DMS79 treated with DMSO at 0.1 percent for 48 hours (cell line): ENCODE measurements at places on chromosomes 13 and 19.
A peak's percentile ranks its signal among the peaks of the same experiment; 100 is the strongest.

DNA sequence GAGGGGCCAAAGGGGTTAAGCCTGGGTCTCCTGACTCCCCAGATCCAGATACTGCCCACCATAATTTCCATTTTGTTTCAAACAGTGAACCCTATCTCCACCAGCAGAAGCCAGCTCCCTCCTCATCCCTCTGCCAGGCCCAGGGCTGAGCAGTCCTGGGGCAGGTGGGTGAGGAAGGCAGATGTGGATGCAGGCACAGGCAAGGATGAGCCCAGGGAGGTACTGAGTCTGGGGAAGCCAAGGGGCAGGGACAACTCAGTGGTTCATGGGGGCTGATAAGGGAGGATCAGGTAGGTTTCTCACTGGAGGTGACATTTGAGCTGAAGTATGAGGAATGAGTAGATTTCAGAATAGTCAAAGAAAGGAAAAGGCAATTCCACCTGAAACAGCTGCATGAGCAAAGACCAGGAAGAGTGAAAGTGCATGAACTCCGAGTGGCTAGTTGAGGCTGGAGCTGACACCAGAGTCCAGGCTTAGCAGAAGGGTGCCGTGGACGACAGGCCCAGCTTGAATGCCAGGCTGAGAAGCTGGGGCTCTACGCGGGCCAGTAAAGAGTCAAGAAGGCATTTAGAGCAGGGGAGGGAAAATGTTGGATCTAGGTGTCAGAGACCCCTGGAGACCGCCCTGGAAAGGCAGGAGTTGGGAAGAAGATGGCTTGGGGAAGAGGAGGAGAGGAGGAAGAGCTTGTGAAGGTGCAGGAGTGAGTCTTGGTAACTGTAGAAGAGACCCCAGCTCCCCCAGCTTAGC, 10.3 kb downstream of the CIC start:
- no peak for DNase-seq

DNA sequence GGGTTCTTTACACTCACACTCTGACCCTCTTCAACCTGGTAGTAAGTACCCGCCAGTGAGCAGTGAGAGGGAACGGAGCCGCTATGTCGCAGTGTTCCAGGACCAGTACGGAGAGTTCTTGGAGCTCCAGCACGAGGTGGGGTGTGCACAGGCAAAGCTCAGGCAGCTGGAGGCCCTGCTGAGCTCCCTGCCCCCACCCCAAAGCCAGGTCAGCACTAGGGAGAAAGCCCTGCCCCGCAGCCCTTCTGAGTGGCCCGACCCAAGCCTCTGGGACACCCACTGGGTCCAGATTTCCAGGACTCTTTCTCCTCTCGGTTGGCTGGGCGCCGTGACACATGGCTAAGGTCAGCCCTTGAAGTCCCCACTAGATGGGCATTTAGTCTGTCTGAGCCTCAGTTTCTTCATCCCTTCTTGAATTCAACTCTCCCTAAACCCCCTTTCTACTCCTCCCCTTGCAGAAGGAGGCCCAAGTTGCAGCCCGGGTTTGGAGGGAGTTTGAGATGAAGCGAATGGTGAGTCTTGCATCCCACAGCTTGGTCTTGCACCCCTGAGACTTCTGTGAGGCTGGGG, 1.9 kb downstream of the OCEL1 start:
- no peak for DNase-seq

GRCh38 chr13:37175996-37176395, 70.5 kb upstream of the CSNK1A1L start:
- no peak for DNase-seq

- DNase-seq = no peak
Measured at GRCh38 chr13:26558074-26558805, 757 bp downstream of the WASF3 start.

- no peak for DNase-seq
Measured at GRCh38 chr13:28357911-28358433, 137.0 kb downstream of the FLT1 start.

DNA sequence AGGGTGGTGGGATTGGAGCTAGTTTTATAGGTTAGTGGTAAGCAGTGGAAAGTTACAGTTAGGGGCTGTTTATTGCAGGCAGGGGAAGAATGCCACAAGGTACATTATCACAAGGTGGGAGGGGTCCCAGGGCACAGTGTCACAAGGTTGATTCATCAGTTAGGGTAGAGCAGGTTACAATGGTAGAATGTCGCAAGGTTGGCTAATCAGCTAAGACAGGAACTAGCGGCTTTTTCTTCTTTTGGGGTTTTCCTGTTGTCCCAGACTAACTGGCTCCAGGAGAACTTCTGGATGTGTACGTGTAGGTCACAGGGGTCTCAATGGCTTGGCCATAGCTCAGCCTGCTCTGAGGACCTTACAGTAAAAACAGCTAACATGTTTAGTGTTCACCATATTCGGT, 1221.1 kb downstream of the SLITRK1 start:
- no peak for DNase-seq

- DNase-seq = no peak
Measured at GRCh38 chr19:46559203-46559602, 41.9 kb upstream of the CALM3 start.

DNA sequence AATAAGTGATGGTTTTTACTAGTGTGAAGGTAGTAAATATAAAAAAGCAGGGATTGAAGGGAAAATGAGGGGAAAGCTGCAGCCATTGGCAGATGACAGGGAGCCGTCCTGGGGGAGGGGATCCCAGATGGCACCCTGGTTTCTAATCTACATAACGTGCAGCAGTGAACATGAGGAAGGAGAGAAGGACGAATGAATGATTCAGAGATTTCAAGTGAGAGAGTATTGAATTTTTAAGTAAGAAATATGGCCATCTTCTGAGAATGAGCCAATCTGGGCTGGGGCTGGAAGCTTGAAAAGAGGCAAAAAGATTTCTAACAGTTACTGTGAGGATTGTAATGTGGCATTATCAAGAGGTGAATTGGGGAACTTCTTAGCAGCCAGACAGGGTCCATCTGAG, 414.2 kb downstream of the MYO16 start:
- DNase-seq = no peak

DNA sequence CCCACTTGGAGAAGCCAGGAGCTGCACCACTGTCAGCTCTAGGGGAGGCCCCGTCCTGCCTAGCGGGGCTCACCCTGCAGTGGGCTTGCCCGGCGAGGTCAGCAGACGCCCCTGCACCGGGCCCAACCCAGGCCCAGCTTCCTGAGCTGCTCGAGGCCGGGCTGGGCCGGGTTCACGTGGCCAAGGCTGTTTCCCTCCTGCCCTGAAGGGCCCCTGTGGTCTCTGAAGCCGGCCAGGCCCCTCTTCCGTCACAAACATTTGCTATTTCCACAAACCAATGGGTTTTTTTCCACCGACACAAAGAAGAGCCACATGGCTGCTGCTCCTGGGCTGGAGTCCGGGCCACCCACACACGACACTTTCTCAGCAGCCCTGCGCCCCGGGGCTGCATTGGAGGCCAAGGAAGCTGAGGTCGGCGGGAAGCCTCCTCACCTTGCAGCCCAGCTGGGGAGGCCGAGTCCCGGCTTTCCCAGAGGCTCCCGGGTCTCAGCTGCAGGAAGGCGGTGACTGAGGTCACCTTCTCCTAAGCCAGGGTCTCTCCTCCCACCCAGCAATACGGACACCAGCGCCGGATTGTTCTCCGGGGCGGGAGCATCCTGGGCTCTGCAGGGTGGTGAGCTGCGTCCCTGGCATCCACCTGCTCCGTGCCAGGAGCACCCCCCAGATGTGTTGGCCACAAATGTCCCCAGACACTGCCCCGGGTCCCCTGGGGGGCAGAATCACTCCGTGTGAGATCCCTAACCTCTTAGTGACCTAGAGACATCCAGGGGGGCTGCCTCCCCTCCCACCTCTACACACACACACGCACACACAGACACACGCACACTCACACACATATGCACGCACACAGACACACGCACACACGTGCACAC, 80.5 kb downstream of the GADD45B start:
- DNase-seq = no peak

GRCh38 chr19:16018801-16019551, 57.3 kb upstream of the TPM4 start:
- no peak for DNase-seq

GRCh38 chr13:28958018-28958417, 137.9 kb downstream of the MTUS2 start:
- DNase-seq = no peak

DNA sequence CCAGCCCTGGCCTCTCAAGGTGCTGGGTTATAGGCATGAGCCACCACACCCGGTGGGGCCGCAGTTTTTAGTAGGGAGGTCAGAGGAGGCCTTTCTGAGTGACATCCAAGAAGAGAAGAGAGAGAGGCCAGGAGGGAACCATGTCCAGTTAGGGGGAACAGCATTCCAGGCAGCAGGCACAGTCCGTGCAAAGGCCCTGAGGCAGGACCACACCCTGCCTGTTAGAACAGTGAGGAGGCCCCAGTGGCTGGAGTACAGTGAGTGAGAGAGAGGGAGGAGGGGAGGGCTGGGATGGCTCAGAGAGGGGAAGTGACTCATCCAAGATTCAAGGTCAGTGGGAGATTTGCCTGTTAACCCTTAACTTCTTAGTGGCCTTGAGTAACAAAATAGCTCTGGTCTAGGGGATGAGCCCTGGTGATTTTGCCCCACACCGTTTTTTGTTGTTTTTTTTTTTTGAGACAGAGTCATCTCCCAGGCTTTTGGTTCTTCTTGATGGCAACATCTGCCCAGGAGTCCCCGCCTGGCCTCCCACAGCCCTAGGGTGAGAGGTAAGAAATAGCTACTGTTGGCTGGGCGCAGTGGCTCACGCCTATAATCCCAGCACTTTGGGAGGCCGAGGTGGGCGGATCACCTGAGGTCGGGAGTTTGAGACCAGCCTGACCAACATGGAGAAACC, 2.7 kb upstream of the PLIN3 start:
- DNase-seq = no peak

GRCh38 chr19:703651-704446, 4.9 kb upstream of the PALM start:
- DNase-seq = no peak

DNA sequence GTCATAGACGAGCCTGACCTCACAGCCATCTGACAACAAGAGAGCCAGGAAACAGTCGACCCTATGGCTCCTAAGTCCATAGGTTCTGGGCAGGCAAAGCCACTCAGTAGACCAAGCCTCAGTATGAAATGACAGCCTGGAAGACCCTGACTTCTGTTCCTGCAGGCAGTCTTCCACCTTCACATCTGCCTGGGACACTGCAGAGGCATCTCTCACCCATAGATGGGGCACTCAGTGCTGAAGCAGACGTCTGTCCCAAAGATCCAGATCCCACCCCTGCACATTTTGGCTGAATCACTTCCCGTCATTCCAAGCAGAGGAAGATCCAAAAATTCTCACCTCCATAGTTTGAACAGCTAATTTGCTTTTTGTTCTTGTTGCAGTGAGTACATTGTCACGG, 139.3 kb upstream of the ZNF507 start:
- no peak for DNase-seq

DNA sequence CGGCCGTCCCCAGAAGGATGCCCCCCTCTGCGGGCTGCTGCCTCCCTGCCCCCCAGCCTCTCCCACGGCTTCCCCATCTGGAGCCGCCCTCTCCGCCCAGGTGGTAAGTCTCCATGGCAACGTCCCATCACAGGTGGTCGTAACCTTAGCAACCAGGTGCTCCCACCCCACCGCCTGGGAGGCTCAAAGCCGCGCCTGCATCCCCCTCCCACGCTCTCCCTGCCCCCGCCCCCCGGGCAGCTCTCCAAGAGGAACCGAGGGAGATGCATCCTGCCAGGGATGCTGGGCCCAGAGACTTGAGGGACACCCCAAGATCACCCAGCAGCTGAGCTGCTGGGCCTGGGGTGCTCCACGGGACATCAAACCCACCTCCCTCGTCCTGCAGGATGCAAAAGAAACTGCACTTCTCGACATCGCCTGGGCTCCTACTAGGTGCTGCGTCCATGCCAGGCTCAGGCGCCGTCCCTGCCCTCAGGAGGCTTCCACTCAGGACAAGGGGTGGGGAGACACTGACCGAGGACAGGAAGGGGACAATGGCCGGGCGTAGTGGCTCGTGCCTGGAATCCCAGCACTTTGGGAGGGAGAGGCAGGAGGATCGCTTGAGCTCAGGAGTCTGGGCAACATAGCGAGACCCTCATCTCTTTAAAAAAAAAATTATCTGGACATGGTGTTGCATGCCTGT, 5.0 kb upstream of the LINGO3 start:
- peak; percentile 64 for DNase-seq

GRCh38 chr13:45783346-45784043, 68.1 kb downstream of the SIAH3 start:
- no peak for DNase-seq

- no peak for DNase-seq
Measured at GRCh38 chr13:113657851-113658741, at the start of gene ATP4B. TSS of gene ATP4B (minus strand) at chr13:113658198. CDS start at chr13:113658144, 54 bp downstream.

DNA sequence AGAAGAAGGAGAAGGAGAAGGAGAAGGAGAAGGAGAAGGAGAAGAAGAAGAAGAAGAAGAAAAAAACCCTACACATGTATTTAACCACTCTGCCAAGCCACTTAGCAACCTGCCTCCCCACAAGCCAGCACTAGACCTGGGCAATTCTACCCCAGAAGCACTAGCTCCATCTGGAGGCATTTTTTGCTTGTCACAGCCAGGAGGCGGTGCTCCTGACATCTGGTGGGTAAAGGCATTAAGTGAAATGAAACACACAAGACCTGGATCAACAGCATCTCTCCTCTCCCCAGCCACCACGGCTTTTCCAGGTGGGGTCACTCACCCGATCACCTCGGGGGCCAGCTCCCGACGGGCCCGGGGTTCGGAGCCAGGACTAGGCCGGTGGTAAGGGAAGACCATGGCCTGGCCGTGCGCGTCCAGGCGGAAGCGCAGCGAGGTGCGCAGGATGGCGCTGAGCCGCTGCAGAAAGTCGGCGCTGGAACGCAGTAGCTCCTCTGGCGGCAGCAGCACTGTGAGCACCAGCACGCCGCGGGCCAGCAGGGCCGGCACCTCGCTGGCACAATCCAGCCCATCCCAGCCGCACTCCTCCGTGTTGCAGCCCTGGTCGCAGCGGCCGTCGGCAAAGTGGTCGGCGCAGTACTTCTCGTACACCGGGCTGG, 26.9 kb downstream of the NOTCH3 start:
- no peak for DNase-seq

DNA sequence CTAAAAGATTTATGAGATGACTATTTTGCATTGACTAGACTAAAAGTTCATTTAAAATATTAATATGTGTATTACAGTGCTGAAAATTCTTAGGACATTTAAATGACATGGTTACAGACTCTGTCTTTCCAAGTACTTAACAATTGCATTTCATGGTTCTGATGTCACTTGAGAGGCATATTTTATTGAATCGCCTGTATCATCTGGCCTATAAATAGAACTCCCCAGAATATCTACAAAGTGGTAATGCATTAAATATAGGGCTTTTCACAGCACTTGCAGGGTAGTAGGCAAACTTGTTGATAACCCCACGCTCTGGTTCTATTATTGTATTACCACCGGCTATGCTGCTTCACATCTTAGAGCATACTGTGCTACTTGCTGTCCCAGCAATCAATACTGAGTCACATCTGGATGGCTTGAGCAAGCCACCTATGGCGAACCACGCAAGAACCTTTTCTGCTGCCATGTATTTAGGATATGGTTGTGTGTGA, 400.6 kb downstream of the HS6ST3 start:
- DNase-seq = no peak

DNA sequence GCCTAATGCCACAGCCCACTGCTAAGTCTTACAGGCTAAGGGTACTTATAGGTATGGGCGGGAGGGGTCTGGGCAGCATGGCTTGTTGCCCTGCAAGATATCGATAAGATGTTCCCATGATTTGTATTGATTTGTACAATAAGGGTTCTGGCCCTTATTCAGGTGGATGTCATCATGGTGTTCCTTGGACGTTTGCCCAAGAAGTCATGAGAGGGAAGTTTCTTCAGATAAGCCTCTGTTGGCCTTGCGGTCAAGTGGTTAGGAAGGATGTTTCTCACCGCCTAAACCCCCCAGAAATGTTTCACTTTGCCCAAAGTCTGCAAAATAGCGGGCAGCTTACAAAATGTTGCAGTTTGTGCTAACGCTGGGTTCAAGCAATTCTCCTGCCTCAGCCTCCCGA, 7.3 kb downstream of the PARP4 start:
- DNase-seq = no peak
